AG20443 (cell line): ENCODE measurements at places on chromosomes 12 and 14.
A peak's percentile ranks its signal among the peaks of the same experiment; 100 is the strongest.

DNA sequence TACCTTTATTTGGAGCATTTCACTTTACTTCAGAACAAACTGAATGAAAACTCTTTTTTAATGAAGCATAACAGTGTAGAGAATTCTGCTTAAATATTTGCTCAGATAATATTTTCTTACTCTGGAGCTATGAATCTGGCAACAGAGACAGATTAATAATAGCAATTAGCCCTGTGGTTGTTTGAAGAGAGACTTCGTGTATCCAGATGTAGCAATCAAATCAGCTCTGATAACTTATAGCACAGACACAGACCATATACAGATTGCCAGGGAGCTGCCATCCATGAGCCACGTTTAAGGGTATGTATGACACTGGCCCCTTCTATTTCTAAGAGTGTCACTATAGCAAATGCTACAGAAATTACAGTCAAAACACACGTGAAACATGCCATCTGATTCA, 146.6 kb downstream of the EXOC5 start:
- no peak for DNase-seq

DNA sequence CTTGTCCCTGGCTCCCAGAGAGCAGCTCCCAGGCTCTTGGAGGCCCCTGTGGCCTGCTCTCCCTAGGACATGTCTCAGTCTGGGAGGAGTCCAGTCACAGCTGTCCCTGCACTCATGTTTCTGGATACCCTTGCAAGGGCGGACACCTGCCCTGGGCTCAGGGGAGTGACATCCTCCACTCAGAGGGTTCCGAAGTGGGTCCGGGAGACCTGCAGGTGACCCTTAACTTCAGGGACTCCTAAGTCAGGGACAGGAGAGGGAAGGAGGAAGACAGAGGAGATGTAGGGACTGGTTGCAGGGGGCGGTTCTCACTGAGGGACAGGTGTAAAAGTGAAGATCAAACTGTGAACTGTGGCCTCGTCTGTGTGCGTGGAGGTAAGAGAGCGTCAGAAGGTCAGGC, 37.6 kb downstream of the CACNA2D4 start:
- peak; percentile 10 for DNase-seq

DNA sequence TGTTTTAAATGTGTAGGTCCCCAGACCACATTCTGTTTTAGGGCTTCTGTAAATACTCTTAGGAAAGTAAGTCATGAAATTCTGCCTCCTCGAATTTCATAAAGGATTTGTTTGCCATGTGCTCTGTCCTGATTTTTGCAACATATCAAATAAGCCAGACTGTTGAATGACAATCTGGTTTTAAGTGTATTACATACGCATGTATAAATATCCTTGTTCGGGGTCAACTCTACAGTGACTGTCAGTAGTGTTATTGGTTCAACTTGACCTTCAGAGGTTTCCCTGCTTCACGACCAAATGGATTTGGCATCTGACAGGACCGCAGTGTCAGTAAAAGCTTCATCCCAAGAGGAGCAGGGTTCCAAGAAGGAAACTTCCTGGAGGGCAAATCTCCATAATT, 52.7 kb downstream of the PPM1A start:
- DNase-seq, result no peak

GRCh38 chr12:117101953-117102799, 3.0 kb upstream of the TESC start:
- DNase-seq, result no peak

DNA sequence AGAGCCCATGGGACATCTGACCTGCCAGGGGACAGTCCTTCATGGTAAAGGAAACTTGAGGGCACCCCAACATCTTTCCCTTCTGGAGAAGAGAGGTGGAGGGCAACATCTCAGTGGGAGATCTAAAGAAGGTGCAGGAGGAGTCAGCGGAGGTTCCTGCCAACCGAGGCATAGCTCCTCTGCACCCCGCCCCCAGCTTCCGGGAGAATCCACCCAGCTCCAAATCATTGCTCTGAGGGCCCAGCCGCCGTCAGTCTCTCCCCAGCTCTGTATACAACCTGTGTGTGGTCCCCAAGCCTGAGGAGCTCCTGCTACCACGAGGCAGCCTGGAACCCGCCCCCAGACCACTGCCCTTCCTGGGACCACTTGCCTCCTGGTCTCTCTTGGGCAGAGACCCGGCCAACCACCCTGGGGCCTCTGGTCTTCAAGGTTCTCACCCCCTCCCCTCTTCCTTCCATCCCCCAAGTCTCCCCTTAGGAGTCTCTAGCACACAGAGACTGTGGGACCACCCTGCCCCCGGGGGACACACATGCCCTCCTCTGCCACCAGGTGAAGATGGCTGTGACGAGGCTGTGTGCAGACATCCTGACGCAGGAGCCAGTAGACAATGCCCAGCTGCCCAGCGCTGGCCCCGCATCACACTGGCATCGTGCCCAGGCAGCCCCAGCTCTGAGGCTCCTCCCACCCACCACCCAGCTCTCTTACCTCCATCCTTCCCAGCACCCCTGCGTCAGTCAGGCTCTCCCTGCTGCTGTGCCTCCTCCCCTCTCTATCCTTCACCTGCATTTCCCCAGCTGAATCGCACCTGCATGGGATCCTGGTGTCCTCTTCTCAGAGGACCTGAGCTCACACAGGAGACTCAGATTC, 13.0 kb upstream of the NUDT14 start:
- DNase-seq, result no peak

DNA sequence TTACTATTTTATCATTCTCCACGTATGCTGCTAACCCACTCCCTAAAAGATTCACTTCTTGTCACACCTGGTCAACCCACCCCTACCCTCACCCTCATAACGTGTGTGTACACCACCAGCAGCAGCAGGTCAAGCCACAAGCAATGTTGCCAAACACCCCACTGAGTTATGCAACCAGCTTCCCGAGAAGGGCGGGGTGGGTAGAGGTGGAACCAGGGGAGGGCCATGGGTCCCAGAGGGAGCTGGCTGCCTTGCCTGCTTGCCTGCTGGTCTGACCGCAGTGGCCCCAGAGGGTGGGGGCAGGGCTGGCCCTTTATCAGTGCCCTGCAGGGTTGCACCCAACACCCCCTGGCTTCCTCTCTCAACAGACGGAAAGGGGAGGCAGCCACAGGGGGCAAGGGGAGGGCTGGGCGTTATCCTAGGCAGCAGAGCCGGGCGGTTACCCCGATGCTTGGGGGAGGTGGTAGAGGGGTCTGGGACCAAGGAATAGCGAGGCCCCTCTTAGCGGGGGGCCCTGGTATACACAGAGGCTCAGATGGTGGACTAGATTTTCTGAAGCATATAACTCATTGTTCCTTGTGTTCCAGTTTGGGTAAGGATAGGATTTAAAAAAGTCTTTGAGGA, 3.5 kb upstream of the NFE2 start:
- DNase-seq, result peak; percentile 82

DNA sequence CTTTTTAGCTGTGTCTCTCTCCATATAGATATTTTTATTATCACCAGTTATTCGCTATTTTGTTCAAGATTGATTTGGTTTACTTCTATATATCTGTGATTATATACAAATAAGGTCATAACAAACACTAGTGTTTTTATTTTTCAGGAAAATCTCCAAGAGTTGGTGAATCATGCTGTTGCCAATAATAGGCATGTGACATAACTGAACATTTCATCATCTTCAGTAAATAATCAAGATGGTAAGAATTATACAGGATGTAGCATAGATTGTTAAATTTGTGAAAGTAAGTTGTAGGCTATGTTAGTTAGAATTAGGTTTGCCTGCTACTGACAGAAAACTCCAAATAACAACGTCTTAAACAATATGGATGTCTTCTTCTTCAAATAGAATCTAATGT, 240.9 kb upstream of the PDE3A start:
- no peak for DNase-seq

DNA sequence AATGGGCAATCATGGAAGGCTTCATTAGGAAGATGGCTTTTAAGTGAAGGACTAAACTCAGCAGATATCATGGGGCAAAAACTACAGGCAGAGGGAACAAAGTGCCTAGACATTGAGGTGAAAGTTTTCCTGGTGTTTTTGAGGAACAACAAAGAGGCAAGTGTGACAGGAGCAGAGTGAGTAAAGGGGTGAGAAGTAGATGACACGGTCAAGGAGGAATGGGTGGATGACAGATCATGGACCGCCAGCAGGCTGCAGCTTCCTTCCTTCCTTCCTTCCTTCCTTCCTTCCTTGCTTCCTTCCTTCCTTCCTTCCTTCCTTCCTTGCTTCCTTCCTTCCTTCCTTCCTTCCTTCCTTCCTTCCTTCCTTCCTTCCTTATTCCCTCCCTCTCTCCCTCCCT, 108.3 kb downstream of the TRHDE start:
- DNase-seq, result no peak

- peak; percentile 57 for DNase-seq
Measured at GRCh38 chr12:95582230-95583058, 31.2 kb upstream of the USP44 start.

DNA sequence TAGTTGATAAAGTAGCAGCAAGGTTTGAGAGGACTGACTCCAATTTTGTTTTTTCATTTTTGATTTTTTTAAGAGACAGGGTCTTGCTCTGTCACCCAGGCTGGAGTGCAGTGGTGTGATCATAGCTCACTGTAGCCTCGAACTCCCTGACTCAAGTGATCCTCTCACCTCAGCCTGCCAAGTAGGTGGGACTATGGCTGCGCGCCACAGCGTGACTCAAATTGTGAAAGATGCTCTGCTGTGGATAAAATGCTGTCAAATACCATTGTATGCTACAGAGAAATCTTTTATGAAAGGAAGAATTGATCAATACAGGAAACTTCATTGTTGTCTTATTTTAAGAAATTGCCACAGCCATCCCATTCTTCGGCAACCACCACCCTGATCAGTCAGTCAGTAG, 48.3 kb downstream of the SCN8A start:
- no peak for DNase-seq

- no peak for DNase-seq
Measured at GRCh38 chr12:111846016-111846415, 4.0 kb downstream of the MAPKAPK5 start.

GRCh38 chr14:30221546-30221945, 293.9 kb upstream of the PRKD1 start:
- no peak for DNase-seq

DNA sequence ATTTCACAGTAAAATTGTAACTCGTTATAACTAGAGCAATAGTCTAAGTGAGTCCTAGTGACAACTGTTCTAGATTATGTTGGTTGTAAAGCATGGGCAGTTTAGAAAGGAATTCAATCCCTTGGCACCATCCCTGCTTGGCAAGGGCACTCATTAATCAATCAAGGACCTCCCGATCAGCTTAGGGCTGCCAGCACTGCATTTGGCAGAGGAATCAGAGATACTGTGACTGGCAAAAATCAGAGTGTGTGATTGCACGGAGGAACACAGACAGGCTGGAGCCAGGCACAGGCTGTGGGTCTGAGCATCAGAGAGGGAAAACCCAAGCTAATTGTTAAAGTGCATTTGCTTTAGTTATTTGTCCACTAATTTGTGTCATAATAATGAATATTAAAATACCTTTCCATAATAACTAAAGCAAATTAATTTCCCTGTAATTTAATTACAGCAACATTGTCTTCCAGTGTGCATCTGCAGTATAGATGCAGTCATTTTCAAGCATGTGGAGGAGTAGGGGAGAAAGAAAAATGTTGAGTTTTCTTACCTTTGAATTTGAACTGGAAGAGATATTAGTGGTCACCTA, 3.2 kb upstream of the EGLN3 start:
- DNase-seq, result no peak

GRCh38 chr12:51672334-51672733, 81.3 kb downstream of the SCN8A start:
- peak; percentile 36 for DNase-seq
